ENCODE measurements at places on chromosomes 16 and 17. TPM values are rescaled to one million over a fixed set of nuclear protein-coding genes. Genes with fewer than 3 reads are reported as not detected.

GNAO1 gene
- under 0.01 TPM for total RNA-seq

DPEP1 gene
- 2.7 TPM for total RNA-seq

HBA1 gene
- total RNA-seq, result not detected

HBZ gene
- not detected for total RNA-seq

OR4D1 gene
- total RNA-seq, result not detected

PAQR4 gene
- total RNA-seq, result 9.4 TPM

CD300C gene
- not detected for total RNA-seq

PHKB gene
- 98.7 TPM for total RNA-seq

- DNase-seq, result no peak
Measured at GRCh38 chr16:2692948-2693651, 10.8 kb downstream of the KCTD5 start.

- no peak for DNase-seq
Measured at GRCh38 chr17:60993497-60993896, 315.8 kb downstream of the BCAS3 start.

DNA sequence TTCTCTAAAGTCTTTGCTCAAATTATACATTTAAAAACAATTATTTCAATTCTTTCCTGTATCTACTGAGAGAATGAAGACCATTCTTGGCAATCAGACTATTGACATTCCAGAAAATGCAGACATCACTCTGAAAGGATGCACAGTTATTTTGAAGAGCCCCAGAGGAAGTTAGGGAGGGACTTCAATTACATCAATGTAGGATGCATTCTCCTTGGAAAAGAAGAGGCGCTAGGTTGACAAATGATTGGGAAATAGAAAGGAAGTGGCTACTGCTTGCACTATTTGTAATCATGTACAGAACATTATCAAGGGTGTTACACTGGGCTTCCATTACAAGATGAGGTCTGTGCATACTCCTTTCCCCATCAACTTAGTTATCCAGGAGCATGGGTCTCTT lies 74.3 kb downstream of the SSH2 start:
- peak; percentile 12 for DNase-seq

DNA sequence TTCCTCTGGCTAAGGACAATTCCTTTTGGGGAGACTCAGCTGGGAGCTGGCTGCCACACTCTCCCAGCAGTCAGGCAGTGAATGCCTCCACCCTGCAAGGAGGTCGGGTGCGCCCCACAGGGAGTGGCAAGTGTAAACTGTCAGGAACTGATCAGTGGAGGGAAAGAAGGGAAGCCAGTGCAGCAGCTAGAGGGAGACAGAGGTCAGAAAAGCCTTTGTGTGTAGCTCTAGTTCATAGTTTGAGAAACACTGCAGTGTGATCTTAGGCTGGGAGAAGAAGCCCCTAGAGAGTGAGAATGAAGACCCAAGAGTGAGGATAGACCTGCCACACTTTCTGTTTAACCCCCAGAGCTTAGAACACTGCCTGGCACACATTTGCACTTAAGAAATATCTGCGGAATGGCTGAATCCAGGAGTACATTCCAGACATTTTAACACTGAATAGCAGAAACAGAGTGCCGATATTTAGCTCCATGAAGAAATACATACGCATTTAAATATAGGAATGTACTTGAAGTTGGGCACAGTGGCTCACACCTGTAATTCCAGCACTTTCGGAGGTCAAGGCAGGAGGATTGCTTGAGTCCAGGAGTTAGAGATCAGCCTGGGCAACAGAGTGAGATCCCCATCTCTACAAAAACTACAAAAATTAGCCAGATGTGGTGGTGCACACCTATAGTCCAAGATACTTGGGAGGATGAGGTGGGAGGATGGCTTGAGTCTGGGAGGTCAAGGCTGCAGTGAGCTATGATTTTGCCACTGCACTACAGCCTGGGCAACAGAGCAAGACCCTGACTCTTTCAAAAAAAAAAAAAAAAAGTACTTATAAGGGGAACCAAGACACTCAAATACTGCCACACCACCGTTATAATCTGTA lies 11.1 kb upstream of the SLC5A11 start:
- DNase-seq, result peak; percentile 59

DNA sequence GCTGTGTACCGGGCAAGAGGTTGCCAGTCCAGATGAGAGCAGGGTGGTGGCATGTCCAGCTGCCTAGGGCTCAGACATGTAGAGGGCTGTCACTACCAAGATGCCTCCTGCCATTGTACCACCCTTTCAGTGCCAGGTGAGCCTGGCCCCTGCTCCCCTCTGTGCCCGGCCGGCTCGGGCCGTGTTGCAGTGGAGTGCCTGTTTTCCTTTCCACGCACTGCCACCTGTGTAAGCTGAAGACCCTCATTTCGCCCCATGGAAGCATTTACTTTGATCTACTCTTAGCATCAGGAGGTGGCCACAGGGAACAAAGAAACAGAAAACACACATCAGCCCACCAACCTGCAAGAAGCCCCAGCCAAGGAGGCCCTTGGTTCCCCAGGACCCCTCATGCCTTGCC lies 4.6 kb upstream of the RBFOX3 start:
- no peak for DNase-seq

- DNase-seq, result no peak
Measured at GRCh38 chr17:55335625-55336024, 70.9 kb downstream of the HLF start.

- DNase-seq, result no peak
Measured at GRCh38 chr17:68359791-68360535, 68.7 kb downstream of the ARSG start.

- DNase-seq, result no peak
Measured at GRCh38 chr17:49980703-49981197, 11.8 kb downstream of the DLX4 start.

- peak; percentile 72 for DNase-seq
Measured at GRCh38 chr16:70253291-70254106, 1.8 kb upstream of the EXOSC6 start.

- DNase-seq, result no peak
Measured at GRCh38 chr16:81639931-81640680, 139.0 kb upstream of the PLCG2 start.

DNA sequence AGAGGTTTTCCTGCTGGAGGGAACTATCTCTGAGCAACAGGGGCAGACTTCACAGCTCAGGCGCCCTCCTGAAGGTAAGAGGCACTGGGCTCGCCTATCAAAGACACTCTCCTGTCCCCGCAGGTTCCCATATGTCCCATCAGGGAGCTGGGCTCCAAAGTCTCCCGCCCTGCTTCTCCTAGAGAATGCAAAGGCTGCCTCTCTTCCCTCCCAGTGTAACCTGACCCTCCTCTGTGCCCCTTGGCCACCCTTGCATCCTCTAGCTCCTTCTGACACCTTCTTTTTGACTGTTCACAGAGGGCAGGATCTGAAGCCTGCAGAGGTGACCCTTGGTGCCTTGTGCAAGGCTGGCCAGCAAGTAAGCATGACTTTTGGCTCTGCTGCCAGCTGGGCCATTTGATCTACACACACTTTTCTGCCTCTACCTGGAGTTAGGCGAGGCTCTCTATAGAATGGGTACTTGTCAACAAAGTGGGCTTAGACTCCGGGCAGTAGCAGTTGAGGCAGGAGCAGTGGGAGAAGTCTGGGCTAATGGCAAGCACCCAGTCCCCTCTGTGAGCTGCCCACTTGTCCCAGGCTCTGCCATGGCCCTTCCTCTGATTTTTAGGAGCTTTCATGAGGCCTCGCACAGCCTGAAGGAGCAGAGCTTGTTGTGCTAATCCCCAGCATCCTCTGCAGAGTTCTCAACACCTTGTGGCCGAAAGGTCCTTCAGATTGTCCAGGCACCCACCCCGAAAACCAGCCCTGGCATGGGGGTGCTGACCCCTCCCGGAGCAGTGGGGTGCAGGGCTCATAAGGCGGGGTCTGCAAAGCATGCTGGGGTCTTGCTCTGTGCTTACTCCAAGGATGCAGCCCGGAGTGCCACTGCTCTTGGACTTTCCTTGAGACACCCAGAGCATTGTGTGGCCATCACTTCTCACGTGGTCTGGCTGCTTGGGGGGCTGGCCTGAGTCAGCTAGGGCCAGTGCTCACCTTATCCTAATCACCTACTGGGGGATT lies 122.9 kb downstream of the METRNL start:
- no peak for DNase-seq

- DNase-seq, result peak; percentile 28
Measured at GRCh38 chr17:64240741-64241347, 22.2 kb downstream of the TEX2 start.

DNA sequence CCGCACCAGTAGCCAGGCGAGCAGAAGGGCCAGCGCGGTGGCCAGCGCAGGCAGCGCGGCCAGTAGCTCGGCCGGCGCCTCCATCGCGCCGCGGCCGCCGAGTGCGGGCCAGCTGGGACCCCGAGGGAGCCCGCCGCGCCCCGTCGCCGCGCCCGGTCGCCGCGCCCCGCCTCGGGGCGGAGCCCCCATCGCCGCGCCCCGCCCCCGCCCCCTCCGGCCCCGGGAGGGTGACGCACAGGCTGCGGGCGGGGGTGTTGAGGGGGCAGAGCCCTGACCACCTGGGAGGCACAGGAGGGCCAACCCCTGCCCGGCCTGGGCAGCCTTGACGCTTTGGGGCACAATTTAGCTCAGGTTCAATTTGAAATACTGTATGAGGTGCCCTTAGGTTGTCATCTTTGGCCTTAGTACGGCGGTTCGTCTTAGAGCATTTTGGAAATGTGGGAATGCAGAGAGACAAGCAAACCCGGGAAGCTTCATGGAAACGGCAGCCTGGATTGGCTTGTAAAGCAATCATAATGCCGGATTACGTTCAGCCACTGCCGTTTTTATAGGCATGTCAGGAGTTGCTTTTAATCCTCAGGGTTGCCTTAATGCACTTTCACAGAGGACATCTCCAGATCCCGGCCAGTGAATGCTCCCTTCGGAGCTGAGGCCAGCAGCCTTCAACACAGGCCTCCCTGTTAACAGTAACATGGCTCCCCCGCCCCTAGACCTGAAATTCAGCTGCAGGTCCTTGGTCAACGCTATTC lies at the start of gene MXRA7:
Gene MXRA7 (minus strand): TSS at position 103 of the 749 bp plus-strand sequence. CDS start 19 bp downstream, at position 84.
- DNase-seq, result peak; percentile 72

DNA sequence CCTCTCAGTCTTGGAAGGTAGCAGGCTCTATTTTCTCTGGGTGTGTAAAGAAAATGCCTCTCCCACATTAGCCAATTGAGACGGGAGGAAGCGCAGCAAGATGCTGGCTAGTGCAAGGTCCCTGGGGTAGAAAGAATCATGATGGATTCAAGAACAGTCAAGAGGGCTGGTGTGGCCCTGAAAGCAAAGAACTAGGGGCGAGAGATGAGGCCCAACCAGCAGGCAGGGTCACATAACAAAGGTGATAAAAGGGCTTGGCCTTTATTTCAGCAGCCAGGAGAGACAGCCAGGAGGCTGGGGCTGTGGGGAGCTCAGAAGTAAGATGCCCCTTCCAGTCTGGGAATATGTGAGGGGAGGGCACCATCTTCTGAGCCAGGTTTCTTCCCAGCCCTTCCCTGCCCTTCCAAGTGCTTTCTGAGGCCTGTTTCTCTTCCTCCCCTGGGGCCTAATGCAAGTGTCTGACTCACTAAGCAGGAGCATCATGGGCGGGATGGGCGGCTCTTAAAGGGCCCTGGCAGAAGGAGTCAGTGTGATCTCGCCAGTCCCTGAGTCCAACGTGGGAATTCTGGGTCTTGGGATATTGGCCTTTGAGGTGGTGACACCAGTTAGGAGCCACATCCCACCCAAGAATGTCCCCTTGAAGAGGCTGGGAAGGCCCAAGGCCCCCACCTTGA lies 3.9 kb upstream of the NLRC5 start:
- DNase-seq, result peak; percentile 87

- DNase-seq, result no peak
Measured at GRCh38 chr17:31738996-31739699, 119.9 kb downstream of the COPRS start.

- DNase-seq, result no peak
Measured at GRCh38 chr16:76280421-76281215, 3.4 kb downstream of the CNTNAP4 start.

- DNase-seq, result no peak
Measured at GRCh38 chr16:28280881-28281836, 11.2 kb upstream of the SBK1 start.

- no peak for DNase-seq
Measured at GRCh38 chr16:1338855-1339675, 5.6 kb downstream of the BAIAP3 start.

- DNase-seq, result peak; percentile 26
Measured at GRCh38 chr17:29722411-29723198, 99.9 kb upstream of the CORO6 start.

DNA sequence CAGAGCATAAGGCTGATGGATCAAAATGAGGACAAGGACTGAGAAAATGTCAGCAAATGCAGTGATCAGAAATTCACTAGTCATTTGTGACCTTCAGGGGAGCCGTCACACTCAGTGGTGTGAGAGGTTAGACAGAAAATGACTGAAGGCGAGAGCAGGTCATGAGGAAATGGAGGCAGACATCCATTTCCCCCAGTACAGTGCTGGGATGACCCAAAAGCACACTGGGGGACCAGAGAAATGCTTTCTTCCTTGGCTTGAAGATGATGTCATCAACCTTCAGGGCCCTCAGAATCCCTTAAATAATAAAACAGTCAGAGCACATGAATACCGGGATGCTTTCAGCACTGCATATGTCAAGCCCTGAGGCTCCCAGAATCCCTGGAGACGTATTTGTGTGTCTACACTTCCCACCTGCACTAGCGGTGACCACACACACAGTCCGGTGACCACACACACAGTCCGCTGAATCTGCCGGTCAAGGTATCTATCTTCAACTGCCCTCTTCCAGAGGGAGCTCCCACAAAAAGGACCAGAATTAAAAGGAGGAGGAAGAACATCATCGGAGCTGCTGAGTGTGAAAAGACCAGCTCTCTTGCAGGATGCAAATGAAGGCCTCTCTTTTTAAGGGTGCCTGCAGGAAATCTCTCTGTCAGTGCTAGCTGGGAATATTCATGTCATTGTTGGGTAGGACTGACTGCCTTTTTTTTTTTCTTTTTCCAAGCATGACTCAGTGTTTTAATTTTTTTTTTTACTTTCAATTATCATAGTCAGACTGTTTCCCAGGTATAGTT lies 8.2 kb downstream of the UBE2O start:
- DNase-seq, result peak; percentile 22

DNA sequence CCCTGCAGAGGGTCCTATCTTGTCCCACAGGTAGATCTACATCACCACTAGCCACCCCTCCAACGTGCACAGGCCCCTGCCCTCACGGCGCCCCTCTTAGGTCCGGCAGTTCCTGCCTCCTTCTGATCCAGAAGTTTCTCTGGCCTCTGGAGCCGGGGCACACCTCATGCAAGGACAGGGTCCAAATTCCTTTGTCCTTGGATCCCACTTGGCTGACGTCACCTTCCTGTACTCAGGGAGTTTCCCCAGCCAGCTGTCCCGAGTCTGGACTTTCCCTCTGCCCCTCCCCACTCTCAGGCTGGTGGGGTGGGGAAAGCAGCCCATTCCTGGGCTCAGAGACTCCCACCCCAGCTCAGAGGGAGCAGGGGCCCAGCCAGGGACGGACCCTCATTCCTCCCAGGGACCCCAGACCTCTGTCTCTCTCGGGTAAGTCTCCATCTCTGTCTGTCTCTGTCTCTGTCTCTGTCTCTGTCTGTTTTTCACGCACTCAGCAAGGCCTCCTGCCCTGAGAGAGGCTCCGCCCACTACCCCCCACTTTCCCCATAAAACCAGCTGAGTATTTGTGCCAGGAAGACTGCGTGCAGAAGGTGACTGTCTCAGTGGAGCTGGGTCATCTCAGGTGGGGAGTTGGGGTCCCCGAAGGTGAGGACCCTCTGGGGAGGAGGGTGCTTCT lies at the start of gene IL32:
Gene IL32 (plus strand): TSS at position 572 of the 673 bp plus-strand sequence. CDS start 172 bp downstream, outside the sequence.
- peak; percentile 94 for DNase-seq

All from dermis blood vessel endothelial cell (primary cell).